Mesothelial cell of epicardium (in vitro differentiated cells): ENCODE measurements at places on chromosomes 1 and 21.

DNA sequence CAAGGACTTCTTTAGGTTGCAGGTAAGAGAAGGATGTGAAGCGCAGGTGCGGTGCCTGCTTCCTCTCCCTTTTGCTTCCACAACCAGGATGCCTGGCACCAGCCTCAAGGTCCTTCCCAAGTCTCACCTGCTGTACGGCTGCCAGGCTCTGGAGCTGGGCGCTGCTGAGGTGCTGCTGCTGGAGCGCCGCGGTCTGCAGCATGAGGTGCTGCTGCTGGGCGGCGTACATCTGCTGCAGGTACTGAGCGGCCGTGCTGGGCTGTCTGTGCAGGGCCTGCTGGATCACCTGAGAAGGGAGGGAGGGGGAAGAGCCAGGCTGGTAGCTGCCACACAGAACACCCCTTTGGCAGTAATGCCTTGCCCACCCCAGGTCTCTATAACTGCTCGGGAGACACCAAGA, 51.3 kb upstream of the A3GALT2 start:
- DNase-seq: no peak

- DNase-seq: no peak
These were observed at the start of gene FCER1A for GRCh38 chr1:159302095-159302494. TSS of gene FCER1A (plus strand) at chr1:159302336. CDS start at chr1:159302365, 29 bp downstream.

DNA sequence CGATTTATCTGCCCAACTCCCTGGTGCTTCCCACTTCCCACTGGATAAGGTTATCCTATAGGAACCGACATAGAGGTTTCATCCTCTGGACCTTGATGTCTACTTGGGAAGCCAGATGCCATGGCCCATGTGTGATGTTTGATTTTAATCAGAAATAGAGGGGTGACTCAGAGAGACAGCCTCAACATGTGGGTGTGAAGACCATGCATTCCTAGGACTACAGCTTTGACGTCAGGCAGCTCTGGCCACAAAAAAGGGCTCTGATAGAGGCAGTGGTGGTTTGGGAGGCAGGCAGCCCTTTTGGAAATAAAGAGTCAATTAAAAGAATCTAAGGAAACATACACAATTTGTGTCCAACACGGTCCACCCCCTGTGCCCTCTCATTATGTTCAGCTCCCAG, 5.2 kb upstream of the SH2D2A start:
- DNase-seq: no peak

- DNase-seq: no peak
These were observed 11.4 kb upstream of the MRPS6 start for GRCh38 chr21:34061983-34062382.

GRCh38 chr1:207966521-207966920, 55.6 kb upstream of the CD34 start:
- DNase-seq: no peak

- DNase-seq: no peak
These were observed 29.6 kb downstream of the ZCCHC17 start for GRCh38 chr1:31326461-31326860.

- no peak for DNase-seq
These were observed 5.3 kb downstream of the PLXNA2 start for GRCh38 chr1:208238710-208239472.

- DNase-seq: no peak
These were observed 16.1 kb downstream of the NAV1 start for GRCh38 chr1:201554789-201555592.

- no peak for DNase-seq
These were observed 109.0 kb downstream of the ETS2 start for GRCh38 chr21:38914528-38915293.
